ENCODE measurements at places on chromosomes 2 and 18.

DNA sequence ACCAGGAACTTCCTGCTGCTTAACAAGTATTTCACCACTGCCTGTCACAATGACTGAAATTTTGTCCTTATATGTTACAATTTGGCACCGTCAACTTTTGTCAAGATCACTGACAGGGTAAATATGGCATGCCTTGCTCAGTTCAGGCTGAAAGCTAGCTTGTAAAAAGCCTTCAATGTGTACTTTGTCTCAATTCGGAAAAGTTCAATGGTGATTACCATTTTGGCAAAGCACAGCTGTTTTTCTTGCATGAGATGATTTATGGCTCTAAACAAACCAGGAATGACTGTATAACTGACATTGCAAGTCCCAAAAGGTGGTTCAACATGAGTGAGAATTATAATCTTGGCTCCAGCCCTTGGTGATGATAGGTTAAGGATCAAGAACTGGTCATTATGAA, 1255.2 kb downstream of the CNTNAP5 start:
- no peak for DNase-seq

- no peak for DNase-seq
Measured at GRCh38 chr18:75339936-75340605, 87.4 kb downstream of the SMIM21 start.

DNA sequence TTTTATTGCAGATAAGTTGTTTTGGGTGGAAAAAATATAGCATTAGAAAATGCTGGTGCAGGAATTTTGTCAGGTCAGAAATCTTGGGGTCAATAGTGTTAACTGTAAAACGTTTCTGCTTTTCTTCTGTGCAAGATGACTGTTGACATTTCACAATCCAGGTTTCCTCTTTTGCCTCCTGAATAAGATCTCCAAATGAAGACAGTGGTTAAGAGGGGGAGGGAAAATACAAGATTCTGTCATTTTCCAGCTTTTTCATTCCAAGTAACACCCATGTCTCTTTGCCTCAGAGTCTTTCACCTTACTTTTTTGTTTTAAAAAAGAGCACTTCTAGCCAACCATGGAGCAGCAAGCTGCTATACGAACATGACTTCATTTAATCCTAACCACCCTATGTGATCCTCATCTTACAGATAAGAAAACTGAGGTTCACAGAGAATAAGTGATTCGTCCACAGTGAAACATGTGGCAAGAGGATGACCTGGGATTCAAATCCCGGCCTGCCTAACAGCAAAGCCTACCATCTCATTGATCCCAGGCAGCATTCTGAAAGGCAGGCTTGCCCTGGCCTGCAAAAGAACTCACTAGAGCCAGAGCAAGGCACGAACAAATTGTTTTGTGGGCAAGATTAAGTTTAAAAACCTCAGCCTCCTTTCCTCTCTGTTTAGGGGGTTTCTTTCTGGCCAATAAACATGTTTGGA, 3.0 kb downstream of the PLEK start:
- DNase-seq, result no peak

DNA sequence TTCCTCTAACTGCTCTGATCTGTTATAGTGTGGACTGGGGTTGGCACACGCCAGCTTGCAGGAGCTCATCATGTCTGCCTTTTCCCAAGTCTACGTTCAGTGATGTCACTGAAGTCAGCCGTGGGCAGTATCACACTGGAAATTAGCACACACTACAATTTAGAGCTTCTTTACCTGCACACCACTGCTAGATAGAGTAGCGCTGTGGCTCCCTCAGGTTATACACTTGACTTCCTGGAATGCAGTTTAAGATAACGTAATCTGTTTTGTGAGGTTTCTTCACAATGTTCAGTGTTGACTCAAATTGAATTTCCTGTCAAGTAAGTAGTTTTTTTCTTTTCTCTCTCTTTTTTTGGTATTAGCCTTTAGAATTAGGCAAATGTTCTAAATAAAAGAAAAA, 487.2 kb downstream of the DCDC2C start:
- DNase-seq, result no peak

- no peak for DNase-seq
Measured at GRCh38 chr18:50573679-50574078, 13.8 kb downstream of the MAPK4 start.

- no peak for DNase-seq
Measured at GRCh38 chr2:220259662-220260061, 632.2 kb downstream of the SLC4A3 start.

GRCh38 chr2:162232027-162232426, 11.2 kb downstream of the FAP start:
- no peak for DNase-seq

- DNase-seq, result peak; percentile 77
Measured at GRCh38 chr2:84881581-84882413, 913 bp upstream of the TRABD2A start.

DNA sequence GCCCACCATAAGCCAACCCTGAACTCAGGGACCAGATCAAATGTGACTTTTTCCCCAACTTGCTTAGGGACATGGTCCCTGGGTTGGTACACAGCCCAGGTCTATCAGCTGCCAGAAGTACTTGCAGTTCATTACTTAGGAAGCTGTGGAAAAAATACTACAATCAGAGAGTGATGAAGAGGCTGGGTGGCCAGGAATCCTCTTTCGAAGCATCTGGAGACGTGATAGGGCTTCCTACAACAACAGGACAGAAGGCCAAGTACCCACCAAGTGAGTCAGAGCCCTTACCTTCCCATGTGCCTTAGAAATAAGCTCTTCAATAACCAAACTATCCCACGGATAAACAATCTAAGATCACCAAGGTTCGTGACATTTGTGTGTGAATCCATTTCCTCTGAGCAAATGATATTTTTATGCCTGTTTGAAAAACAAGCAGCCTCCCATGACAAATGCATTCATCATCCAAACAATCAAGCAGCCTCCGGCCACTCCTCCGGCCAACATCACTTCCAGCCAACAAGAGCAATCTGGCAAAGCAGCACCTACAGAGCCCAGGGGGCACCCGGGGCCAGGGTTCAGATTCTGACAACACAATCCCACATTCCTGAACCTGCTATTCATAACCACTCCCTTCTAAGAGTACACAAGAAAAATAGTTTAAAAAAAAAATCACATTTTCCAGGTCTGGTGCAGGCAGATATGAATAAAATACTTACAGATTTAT, 26.4 kb downstream of the TBC1D8 start:
- no peak for DNase-seq

- no peak for DNase-seq
Measured at GRCh38 chr18:74694436-74694835, 96.8 kb downstream of the ZNF407 start.

GRCh38 chr2:154992826-154993225, 294.3 kb downstream of the KCNJ3 start:
- DNase-seq, result no peak
